ENCODE measurements at places on chromosomes 7 and 10.

- DNase-seq = no peak
These were observed 1.5 kb downstream of the NRG3 start for GRCh38 chr10:81876253-81877077.

GRCh38 chr10:33112831-33113455 is 154.9 kb upstream of the ITGB1 start:
- DNase-seq = no peak

GRCh38 chr10:117647306-117647705 is 104.8 kb downstream of the EMX2 start:
- no peak for DNase-seq

DNA sequence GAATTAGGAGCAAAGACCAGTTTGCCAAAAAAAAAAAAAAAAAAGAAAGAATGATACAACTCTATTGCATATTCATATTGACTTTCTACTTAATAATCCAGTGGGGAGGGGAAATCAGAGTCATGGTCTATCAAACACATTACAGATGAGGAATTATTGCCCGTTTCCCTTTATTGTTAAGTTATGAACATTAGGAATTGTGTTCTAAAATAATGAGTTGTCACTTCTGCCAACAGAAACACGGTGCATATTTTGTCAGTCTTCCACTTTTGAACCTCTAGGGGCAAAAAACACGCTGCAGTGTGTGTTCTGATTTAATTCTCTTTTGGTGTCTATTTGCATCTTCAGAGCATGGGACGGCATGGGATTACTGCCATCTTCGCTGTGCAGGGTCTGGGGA is 115.7 kb upstream of the RHOBTB1 start:
- DNase-seq = no peak

DNA sequence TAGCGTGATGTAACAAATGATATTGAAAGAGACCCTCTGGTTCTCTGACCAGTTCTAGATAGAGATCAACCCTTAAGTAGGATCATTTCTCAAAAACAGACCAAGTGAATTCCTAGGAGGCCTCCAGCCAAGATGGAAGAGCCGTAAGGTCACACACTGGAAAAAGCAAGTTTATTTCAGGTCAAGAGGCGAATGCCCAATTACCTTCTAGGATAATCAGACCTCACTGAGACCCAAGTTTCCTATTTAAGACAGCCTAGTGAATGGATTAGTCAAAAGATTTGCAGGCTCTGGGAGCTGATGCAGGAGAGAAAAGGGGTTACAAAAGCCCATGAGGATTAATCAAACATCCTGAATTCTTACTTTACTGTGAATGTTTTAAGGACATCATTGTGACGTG is 486.1 kb upstream of the NRP1 start:
- DNase-seq = no peak

GRCh38 chr10:102132563-102133372 is at the start of gene PPRC1:
Gene PPRC1, plus strand, starts transcription at chr10:102133040. Its CDS starts 29 bp downstream, at chr10:102133069.
- peak; percentile 93 for DNase-seq

DNA sequence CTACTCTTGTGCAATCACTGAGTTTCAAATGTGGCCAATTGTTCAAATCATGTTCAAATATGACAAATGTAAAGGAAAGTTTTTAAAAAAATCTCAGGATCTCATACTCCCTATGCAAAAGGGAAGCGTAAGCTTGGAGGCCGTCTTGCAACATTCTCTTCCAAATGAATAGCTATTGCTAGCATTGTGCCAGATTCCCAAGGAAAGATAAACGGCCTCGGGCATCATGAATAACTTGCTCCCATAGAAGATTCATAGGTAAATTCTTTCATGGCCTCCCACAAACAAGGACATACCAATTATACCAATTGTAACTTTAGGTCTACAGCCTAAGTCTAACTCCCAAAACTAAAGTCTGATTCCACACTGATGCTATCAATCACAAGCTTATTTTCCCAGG is 416.9 kb downstream of the THSD7A start:
- DNase-seq = no peak

DNA sequence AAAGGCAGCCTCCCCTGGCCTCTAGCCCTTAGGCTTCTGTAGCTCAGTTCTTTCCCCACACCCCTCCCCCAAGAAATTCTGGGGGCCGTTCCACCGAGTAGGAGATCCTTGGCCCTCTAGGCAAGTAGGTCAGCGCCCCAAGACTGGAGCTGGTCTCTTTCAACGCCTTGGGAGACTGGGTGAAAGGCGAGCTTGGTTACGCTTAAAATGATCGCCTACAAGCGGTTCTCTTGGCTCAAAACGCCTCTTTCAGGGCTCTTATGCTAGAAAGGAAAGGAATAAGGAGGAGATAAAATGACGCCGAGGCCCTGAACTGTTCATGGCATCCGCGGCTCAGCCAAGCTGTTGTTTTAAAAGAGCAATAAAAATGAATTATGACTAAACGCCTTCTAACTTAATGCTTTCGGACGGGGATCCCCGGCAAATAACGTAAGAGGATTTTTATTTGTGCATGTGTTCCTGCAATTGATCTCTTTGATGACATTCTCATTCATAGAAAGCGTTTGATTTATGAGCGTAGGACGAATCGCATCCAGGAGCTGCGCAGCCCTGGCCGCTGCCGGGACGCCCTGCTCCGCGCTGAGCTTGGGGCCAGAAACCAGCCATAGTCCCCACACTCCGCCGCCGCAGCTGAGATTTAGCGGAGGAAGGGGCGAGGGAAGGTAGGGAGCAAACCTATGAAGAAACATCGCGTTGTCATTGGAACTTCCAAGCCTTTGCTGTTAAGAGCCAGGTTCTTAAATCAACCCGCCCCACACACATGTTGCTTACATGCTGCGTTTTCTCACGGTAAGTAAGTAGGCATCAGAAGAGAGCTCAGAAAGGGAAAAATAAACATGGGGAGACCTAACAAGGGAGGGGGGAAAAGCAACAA is 3.0 kb upstream of the HOXA1 start:
- DNase-seq = no peak

DNA sequence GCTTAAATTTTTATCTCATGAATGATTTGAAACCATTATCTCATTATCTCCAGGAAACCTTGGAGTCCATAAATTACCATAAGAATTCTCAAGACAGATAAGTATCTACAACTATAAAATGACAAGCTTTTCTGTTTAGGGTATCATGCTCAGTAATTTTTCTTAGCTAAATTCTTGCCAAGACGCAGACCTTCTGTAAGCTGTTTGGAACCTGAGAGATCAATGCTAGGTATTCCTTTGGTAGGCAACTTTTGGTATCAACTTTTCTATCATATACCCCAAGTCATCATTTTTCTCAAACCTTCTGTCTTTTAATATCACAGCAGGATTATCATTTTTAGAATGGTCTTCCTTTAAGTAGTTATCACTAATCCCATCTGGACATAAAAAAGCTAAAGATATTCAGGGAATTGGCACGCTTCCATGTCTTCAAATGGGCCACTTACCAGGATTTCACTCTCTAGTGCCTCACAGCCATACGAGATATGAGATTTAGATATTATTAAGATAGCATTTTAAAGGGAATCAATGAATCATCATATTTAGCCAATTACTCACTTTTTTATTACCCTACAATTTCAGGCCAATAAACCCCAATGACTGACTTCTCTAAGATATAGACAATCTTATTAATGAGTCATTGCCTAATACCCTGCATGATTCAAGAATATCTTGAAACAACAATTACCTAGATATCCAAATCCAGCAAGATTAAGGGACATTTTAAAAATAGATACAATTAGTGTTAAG is 544.1 kb downstream of the HTR7 start:
- no peak for DNase-seq

GRCh38 chr10:127275793-127276450 is 79.5 kb upstream of the INSYN2A start:
- no peak for DNase-seq

GRCh38 chr7:104983076-104983577 is 30.9 kb upstream of the KMT2E start:
- no peak for DNase-seq

DNA sequence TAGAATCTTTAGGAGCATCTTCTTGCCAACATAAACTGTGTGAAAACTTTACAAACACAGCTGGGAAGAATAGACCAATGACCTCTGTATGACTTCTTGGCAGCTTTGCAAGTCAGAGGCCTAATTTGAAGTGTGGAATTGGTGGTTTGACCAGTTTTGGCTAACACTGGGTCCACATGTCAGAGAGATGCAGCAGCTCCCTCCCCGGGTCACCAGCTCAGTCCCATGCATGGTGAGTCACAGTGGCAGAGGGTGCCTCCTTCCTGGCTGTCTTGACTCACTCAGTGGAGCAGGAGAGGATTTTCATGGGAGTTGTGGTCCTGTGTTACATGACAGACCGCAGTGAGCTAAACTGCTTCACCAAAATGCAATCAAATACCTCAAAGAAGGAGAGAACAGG is 8.2 kb upstream of the STARD3NL start:
- no peak for DNase-seq

DNA sequence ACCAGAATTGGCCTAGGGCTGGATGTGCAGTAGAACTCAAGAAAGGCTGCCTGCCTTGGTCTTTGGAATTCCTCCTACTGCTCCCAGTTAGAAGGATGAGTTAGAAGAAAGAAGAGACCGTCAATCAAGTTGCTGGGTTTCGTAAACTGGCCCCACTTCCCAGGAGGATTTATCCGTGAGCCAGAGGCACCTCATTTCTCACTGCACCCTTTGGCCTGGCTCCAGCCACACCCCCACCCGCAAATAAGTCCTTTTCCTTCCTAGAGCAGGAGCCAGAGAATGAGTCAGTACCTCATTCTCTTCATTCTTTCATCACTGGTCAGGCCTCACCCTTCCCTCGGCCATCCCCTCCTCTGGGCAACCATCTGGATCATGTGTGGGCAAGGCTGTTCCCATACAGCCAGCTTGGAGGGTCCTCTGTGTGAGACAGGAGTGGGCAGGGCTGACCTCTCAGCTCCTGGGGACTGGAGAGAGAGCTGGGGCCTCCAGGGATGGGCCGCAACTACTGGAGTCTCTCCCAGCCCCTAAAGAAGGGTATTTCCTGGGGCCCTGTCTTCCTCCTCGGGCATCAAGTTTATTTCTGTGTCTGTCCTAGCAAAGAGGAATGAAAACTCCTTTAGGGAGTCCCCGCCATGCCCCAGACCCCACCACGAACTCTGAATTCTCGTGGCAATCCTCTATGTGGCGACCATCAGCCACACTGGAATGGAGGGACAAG is 87.2 kb upstream of the DUSP5 start:
- DNase-seq = no peak

- DNase-seq = no peak
These were observed 97.7 kb downstream of the CELF2 start for GRCh38 chr10:11115337-11115736.

DNA sequence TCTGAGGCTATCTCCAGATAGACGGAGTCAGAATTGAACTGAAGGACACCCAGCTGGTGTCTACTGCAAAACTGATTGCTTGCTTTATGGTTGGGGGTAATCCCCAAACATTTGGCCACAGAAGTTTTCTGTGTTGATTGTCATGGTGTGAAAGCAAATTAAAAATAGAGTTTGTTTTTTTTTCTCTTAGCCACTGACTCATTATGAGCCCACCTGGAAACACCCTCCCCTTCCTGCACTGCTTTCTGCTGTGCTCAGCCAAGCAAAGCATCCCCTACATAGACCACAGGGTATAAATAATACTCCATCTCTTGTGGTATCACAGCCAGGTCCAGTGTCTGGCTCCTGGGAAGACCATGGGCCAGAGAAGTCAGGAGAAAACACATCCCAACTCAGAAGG is 6.5 kb upstream of the VWC2 start:
- no peak for DNase-seq

DNA sequence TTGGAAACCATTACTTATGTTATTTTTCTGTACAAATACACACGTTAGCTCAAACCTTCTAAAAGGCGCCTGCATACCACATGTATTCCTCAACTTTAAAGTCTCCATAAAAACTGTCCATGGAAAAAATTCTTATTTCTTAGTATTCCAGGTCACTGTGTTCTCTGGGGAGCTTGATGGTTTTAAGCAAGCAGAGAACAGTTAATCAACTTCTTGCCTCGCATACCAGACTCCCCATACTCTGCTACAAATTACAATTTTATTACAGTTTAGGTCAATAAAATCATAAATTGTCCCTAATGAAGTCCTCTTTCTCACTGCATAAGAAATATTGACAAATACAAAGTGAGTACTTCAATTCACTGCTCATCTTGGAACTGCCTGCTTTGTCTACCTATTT is 77.0 kb upstream of the GPR22 start:
- no peak for DNase-seq

- DNase-seq = no peak
These were observed 25.6 kb upstream of the MGMT start for GRCh38 chr10:129441372-129442009.

DNA sequence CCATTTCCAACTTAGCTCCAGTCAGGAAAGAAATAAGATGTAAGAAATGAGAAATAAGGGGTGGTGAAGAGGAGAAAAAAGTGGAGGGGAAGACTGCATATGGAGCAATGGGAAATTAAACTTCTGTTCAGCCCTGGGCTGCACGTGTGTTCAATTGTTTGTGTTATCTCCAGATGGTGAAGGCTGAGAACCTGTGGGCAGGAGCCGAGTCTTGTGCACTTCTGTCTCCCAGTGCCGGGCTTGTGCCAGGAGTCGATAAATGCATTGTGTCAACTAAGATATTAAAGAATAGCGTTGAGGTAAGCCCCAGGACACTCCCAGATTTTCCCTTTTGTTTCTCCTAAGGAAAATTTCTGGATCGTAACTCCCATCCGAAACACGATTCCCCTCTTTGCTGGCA is 98.2 kb downstream of the PRLHR start:
- no peak for DNase-seq

DNA sequence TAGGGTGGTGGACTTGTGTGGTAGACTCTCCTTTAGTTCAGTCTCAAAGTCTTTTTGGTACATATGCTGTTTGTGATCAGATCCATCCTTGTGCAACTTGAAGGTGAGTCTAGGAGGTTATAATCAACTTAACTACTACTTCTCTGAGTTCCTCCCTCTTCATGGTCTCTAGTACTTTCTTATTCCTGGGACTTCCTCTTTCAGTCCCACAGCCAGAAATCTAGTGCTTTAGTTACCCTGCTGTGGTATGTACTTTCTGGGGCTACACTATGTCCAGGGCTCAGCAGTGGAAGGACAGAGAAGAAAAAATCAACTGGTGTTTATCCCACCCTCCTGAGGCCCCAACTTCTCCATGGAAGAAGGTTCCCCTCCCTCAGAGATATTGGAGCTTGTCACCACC is 19.4 kb upstream of the ATAD1 start:
- no peak for DNase-seq

DNA sequence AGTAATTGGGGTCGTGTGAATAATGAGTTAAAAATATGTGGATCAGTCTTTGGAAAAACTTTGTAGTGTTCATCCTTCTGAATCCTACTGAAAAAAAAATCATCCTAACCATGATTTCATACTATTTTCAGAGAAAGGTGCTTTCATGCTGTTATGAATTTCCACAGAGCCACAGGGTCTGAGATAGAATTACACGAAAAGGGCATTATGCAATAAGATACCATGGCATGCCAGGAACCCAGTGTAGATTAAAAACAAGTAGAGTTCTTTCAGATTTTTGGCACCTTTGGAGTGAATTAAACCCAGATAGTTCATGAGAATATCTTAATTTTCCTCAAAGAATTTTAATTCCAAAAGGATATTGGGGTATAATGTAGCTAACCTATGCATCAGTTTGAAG is 47.5 kb upstream of the AGMO start:
- DNase-seq = no peak

All from stimulated activated CD8-positive, alpha-beta memory T cell treated with anti-CD3 and anti-CD28 coated beads, Interleukin-4, amount 100 ng/mL, for 1 hour (primary cell).